NCI-H510A (cell line): ENCODE measurements at places on chromosomes 2 and 18.

GRCh38 chr2:190846746-190847145, 33.9 kb upstream of the GLS start:
- no peak for DNase-seq

GRCh38 chr2:15262792-15263191, 298.3 kb downstream of the NBAS start:
- no peak for DNase-seq

DNA sequence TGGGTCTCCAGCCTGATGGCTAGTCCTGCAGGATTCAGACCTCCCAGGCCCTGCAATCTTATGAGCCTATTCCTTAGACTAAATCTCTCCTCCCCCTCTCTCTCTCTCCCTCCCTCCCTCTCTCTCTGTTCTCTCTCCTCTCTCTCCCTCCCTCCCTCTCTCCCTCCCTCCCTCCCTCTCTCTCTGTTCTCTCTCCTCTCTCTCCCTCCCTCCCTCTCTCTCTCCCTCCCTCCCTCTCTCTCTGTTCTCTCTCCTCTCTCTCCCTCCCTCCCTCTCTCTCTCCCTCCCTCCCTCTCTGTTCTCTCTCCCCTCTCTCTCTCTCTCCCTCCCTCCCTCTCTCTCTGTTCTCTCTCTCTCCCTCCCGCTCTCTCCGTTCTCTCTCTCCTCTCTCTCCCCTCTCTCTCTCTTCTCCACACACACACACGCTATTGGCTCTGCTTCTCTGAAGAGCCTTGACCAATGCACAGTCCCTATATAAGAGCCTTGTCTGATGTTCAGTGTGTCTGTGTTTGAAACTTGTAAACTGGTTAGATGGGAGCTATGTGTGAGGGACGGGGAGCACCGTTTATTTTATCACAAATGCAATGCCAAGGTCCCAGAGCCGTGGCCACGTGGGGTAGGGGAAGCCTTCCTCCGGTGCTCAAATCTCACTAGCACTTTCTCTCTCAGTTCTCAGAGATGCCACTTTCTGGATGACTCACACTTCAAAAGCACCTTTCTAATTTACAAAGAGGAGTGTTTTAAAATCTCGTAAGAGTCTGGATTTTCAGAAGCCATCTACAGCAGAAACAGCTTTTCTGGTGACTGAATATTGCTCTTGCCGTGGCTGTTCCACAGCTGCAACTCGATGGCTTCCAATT, 9.4 kb upstream of the PRLH start:
- DNase-seq = no peak

DNA sequence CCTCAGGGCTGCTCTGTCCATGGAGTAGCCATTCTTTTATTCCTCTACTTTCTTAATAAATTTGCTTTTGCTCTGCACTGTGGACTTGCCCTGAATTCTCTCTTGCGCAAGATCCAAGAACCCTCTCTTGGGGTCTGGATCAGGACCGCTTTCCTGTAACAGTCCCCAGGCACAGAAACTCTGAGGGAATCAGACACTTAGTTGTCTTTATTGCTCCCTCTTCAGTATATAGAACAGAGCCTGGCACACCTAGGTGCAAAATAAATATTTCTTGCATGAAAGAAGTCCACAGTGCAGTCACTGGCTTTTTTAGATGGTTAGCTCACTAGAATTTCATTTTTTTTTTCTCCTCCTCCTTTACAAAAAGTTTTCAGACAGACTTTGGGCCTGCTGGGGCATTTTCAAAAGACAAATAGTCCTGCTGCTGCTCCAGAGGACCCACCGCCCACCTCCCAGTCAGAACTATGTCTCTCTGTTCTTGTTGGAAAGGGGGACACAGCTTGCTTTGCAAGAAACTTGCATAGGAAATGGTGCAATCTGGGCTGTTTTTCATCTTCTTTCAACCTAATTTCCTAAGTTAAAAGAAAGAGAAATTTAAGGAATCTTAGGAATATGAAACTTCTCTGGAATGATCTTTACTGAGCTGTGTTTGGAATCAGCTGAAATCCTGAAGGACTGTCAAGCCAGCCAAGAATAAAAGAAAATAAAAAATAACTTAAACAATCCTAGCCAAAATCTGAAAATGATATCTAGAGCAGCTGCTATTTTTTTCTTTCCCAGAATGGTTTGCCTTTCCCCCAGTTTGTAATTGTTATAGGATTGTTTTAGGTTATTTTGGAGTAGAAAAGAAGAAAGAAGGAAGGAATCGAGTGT, 31.7 kb upstream of the MAP4K3 start:
- DNase-seq = no peak

DNA sequence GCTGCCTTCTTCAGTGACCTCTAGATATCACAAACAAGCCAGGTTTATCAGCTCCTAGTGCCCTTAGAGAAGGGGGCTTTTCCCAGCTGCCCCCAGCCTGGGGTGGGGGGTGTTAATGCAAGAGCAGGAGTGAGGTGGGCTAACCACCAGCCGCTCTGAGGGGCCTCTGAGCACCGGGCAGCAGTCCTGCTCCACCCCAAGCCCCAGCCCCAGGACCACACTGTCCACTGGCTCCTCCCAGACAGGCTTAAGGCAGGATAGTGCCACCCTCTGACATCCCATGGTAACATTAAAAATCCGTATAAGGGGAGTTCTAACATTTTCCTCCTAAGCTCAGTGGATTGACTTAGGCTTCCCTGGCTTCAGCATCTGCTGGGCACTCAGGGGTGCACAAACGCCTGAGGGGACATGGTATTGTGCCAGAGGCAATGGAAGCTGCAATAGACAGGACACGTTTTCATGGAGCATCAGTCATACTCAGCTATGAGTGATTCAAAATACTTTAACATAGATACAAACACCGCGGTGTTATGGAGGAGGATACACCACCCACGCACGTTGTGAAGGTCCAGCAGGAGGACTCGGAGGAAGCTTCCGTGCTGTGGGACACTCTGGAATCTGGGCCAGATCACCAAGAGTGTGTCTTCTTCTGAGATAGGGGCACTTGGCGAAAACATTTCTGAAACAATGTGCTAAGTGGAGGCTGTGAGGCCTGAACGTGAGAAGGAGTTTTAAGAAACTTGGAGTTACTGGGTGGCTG, 112.7 kb upstream of the EPC2 start:
- DNase-seq = no peak

GRCh38 chr2:8441986-8442385, 239.9 kb upstream of the ID2 start:
- DNase-seq = no peak

DNA sequence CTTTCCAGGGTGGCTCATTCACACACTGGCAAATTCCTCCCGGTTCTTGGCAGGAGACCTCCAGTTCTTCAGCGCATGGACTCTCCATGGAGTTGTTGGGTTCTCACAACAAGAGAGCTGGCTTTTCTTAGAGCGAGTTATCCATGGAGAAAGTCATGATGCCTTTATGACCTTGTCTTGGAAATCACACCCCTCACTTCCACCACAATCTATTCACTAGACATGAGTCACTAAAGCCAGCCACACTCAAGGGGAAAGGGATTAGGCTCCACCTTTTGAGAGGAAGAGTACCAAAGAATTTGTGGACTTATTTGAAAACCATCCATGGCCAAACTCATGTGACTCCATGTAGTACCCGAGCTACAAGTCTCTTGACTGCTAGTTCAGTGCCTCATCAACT, 160.5 kb downstream of the SETBP1 start:
- no peak for DNase-seq

DNA sequence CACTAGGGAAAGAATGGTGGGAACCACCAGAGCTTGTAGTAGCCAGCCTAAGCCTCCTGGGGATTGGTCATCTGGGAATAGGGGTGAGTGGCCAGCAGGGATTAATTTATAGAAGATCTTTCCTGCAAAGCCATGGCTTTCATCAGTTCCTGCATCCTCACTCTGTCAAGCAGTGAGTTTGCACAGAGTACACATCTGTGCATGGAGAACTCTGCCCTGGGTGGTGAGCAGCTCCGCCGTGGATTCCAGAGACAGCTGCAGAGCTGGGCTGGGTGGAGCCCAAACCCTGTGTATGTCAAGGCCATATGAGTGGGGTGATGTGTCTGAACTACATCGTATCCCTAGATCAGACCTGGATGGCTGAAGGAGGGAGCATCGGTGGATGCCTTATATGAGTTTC, 182.2 kb downstream of the GLI2 start:
- DNase-seq = no peak

GRCh38 chr2:11655495-11655894, 14.5 kb downstream of the NTSR2 start:
- no peak for DNase-seq

DNA sequence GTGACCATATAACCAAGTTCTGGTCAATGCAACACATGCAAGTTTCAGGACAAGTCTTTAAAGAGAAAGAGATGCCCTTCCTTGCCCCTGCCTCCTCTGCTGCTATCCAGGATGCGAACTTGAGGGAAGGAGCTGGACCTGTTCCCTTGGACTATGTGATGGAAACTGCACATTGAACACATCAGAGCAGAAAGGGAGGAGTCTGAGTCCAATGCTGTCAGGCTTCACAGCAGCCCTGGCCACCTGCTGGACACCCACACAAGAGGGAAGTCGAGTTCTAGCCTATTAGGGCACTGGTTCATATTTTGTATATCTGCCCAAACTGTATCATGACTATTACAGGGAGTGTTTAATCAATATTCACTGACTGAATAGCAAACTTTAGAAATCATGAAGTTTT, 38.3 kb upstream of the TEX51 start:
- DNase-seq = no peak

DNA sequence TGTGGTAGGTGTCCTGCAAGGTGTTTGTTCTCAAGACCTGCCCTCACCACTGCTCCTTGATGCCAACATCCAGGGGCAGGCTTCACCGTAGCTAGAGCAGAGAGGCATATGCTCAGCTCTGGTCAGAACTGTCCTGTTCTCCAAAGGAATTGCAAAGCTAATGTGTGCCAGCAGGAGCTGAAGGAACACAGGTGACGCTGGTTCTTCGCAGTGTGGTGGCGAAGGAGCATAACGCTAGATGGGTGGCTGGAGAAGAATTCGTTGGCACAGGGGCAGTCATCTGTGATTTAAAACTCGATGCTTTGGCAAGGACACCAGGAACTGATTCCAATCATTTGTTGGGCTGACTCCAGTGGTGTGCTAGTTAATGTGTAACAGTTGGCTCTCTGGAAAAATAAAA, 11.4 kb upstream of the PER2 start:
- no peak for DNase-seq

GRCh38 chr18:39840856-39841481, 2114.1 kb upstream of the PIK3C3 start:
- no peak for DNase-seq
